ENCODE measurements at places on chromosomes 13 and 19. TPM values are rescaled to one million over a fixed set of nuclear protein-coding genes. Genes with fewer than 3 reads are reported as not detected.

Gene NCR1
- not detected for total RNA-seq

Gene UBL5
- 466 TPM for total RNA-seq

Gene CHST8
- 0.29 TPM for total RNA-seq

Gene SIGLECL1
- total RNA-seq = not detected

Gene OR10H1
- not detected for total RNA-seq

- peak; percentile 79 for DNase-seq
Observed at GRCh38 chr19:13163609-13164342, 13.6 kb downstream of the IER2 start.

- peak; percentile 64 for DNase-seq
Observed at GRCh38 chr19:5801796-5802619, 2.9 kb upstream of the NRTN start.

- DNase-seq = no peak
Observed at GRCh38 chr13:29853131-29853530, 2.7 kb upstream of the UBL3 start.

DNA sequence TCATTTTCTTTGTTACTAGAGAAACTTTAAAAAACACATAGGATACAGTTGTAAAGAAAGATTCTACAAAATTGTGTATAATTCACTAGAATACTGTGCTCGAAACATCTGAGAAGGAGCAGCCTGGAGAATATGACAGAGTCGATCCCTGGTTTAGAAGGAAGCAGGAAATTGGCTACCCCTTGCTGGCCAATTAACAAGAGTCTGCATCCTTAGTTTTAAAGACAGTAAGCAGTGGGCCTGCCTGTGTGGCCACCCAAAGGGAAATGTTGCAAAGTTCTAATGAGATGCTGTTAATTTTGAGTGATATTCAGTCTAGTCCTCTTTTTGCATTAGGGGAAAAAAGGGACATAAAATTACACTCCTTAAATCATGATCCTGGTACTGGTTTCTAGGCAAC is 988.6 kb downstream of the PCDH17 start:
- no peak for DNase-seq

GRCh38 chr13:76638181-76638580 is 248.0 kb downstream of the KCTD12 start:
- no peak for DNase-seq

DNA sequence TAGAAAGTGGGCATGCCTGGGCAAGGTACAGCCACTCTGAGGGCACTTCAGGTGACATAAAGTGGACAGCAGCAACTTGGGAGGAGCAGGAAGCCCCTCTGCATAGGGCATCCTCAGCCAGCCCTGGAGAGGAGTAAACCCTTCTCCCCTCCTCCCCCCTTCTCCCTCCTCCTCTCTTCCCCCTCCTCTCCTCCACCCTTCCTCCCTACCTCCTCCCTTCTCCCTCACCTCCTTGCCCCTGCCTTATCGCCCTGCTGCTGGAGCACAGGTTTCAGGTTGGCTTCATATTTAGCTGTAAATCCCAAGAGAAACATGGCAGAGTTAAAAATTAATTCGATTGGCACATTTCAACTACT is 30.5 kb upstream of the ATP12A start:
- DNase-seq = no peak

- DNase-seq = no peak
Observed at GRCh38 chr13:52454459-52454819, 839 bp upstream of the CKAP2 start.

GRCh38 chr19:49889687-49890348 is 6.9 kb downstream of the IL4I1 start:
- peak; percentile 82 for DNase-seq

DNA sequence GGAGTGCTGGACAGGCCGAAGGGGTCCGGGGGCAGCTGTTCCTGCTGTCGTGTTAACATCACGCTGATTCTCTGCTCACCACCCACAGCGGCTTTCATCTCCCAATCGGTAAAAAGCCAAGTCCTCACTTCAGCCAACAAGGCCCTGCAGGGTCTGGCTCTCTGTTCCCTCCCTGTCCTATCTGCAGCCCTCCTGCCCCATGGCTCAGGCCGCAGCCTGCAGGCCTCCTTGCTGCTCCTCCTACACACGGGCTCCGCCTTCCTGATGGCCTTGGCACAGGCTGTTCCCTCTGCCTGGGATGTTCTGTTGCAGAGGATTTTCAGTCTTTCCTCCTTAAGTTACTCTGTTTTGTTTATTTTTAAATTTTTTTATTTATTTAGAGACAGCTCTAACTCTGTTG is 22.2 kb downstream of the FUZ start:
- no peak for DNase-seq

GRCh38 chr13:57675526-57675925 is 44.0 kb downstream of the PCDH17 start:
- no peak for DNase-seq

DNA sequence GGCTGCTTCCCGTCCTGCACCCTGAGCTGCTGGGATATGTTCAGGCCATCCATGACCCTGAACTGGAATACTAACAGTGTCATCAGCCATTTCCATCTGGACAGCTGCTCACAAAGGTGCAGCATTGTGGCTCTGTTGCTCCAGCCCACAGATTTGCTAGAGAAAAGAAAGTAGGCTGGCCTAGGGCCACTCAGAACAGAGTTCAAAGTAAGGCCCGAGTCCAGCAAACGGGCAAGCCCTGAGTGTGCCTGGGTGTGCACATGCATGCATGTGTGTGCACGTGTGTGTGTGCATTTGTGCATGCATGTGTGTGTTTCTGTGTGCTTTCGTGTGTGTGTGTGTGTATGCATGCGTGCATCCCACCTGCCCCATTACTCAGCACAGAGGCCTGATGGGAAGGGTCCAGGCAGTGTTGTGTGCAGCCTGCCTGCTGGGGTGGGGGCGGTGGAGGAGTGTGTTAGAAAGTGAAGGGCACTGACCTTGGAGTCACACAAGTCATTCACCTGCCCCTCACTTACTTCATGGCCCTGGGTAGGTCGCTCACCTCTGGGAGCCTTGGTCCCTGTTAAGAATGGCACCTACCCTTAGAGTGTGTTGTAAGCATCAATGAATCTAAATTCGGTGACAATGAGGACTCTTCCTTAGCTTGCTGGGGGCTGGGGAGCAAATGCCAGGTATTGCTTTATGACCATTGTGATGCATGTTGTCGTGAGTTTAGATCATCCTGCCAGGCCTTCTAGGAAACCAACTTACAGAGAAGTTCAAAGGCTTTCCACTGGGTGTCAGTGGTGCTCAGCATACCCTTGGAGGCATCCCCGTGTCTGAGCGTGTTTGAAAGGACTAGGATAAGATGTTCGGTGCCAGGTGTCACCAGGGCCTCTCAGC is 53.2 kb downstream of the GPR12 start:
- DNase-seq = no peak

- no peak for DNase-seq
Observed at GRCh38 chr19:45440259-45440638, 16.5 kb upstream of the ERCC1 start.

- no peak for DNase-seq
Observed at GRCh38 chr19:31387717-31388301, 38.6 kb upstream of the TSHZ3 start.

- DNase-seq = no peak
Observed at GRCh38 chr19:970695-971094, 13.4 kb upstream of the WDR18 start.

- DNase-seq = no peak
Observed at GRCh38 chr13:74026753-74027152, 107.5 kb downstream of the KLF12 start.

DNA sequence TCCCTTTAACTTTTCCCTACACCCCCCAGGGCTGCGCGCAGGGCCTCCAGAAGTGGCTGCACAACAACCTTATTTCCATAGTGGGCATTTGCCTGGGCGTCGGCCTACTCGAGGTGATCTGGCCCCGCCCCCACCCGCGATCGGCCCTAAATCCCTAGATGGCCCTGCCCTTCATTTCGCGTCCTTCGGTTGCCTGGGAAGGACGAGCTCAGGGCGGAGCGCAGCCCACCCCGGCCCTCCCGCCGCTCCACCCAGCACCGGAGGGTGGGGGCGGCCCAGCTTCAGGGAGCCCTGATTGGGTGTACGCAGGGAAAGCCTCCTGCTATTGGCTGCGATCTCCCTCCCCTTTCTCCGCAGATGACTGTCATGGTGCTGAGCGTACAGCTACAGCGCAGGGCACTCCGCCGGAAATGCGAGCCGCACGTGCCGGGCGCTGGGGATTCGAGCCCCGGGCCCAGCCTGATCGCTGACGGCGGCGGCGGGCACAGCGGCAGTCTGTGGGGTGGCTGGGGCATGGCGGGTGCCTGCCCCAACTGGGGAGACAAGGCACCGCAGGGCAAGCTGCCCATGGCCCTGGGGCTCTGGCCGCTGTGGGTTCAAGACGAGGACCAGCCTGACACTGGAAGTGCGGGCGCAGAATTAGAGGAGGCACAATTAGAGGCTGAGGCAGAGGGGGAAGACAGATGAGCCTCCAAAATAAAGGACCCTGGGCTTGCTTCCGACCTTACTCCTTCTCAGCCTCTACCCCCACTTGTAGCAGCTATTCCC is 4.3 kb downstream of the CD37 start:
- DNase-seq = peak; percentile 92

DNA sequence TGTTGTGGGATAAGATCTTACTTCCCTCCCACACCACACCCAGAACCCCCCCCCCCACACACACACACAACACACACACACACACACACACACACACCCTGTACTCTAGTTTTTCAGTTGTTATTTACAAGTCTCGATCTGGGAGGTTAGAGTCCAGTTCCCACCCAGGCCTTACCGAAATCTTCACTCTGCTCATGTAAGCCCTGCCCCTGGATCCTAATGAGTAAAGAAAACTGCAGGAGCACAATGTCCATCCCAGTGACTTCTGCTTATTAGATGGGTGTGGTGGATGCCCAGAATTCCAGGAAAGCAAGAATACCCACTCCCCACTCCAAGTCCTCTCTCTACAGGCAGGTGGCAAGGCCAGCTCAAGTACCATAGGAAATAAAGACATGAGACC is 23.0 kb downstream of the STARD13 start:
- DNase-seq = no peak

GRCh38 chr13:65830411-65831205 is 1399.5 kb downstream of the PCDH9 start:
- no peak for DNase-seq

- no peak for DNase-seq
Observed at GRCh38 chr13:108588516-108588915, 40.9 kb upstream of the MYO16 start.

DNA sequence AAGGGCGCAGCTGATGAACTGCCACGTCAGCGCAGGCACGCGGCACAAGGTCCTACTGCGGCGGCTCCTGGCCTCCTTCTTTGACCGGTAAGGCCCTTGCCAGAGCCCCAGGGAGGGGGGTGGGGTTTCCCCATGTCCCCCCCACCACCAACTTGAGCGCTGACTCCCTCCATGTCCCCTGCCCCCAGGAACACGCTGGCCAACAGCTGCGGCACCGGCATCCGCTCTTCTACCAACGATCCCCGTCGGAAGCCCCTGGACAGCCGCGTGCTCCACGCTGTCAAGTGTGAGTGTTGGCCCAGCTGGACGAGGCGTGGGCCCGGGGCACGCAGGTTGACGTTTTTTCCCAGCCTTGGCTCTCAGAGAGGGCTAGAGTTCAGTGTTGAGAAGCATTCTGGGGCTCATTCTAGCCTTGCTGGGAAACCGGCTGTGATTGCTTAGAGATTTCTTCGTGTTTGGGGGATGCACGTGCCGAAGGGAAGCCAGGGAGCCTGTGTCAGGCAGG is 12.8 kb downstream of the STX10 start:
- no peak for DNase-seq

DNA sequence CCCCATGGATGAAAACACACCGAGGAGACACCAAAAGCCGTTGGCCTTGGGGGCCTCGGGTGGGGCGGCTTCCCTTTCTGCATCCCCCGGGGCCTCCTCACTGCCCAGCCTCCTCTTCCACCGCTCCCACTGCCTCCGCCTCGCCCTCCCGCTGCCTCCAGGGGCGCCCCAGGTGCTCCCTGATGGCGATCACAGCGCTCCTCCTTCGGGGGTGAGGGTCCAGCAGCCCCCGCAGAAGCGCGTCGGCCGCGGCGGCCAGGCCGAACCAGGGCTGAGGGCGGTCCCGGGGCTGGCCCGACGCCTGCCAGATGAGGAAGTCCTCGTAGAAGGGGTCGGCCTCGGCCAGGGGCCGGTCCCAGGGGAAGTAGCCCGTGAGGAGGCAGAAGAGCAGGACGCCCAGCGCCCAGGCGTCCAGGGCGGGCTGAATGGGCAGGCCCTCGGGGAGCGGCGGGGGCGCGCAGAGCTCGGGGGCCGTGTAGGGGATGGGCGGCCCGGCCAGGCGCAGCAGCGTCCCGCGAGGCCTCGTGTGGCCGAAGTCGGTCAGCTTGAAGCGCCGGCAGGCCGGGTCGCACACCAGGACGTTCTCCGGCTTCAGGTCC is 7.2 kb downstream of the SBK2 start:
- DNase-seq = no peak
